ENCODE measurements at places on chromosomes 16 and 17. TPM values are rescaled to one million over a fixed set of nuclear protein-coding genes. Genes with fewer than 3 reads are reported as not detected.

GRCh38 chr16:30457256-30457655, 11.6 kb upstream of the SEPHS2 start:
- no peak for DNase-seq

DNA sequence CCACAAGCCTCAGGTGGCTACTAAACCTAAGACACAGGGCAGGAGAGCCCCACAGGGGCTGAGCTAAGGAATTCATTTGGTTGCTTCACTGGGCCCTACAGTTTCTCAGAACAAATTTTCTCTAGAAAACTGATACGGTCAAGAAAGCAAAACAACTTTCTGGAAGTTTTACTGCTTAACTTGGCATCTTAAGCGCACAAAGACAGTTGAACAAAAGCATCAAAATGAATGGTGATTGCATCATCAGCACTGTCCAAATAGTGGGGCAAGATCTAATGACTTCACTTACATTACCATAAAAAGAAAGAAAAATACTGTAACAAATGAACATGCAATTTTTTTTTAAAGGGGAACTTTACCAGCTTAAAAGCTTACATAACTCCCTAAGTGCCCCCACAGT, 47.6 kb downstream of the XPO6 start:
- no peak for DNase-seq

DNA sequence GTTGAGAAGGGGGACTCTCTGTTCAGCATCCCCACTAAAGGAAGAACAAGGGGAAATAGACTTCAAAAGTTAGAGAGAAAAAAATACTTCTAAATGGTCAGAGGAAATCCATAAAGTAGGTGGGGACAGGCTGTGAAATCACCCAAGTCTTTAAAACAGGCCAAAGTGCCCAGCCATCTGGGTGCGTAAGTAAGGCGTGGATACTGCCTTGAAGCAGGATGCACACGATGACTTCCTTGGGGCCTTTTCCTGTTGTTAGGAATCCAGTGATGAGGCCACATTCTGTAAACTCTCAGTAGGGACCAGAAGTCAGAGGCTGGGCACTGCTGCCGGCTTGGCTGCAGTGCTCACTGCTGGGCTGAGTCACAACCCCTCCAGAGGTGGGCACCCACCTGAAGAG, 9.2 kb downstream of the AXIN2 start:
- DNase-seq: no peak

- no peak for DNase-seq
Observed at GRCh38 chr16:49993579-49993978, 31.4 kb upstream of the CNEP1R1 start.

DNA sequence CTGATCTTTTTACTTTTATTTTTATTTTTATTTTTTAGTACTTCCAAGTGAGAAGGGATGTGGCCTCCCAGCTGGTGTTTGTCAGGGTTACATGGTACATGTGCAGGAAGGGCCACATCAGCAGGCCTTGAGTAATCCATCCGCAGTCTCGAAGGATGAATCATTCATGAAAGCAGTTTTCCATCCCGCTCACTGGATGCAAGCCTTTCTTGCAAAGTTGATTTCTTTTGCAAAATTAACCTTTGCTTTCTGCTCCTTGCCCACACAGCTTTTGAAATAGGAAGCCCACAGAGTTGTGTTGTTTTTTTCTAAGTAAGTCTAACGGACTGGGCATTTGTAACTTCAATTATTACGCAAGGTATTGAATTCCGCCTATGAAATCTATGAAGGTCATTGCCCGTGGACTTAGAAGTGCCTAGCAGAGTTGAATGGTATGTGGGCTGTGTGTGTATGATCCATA, 157.4 kb downstream of the PRKCA start:
- DNase-seq: peak; percentile 85

DNA sequence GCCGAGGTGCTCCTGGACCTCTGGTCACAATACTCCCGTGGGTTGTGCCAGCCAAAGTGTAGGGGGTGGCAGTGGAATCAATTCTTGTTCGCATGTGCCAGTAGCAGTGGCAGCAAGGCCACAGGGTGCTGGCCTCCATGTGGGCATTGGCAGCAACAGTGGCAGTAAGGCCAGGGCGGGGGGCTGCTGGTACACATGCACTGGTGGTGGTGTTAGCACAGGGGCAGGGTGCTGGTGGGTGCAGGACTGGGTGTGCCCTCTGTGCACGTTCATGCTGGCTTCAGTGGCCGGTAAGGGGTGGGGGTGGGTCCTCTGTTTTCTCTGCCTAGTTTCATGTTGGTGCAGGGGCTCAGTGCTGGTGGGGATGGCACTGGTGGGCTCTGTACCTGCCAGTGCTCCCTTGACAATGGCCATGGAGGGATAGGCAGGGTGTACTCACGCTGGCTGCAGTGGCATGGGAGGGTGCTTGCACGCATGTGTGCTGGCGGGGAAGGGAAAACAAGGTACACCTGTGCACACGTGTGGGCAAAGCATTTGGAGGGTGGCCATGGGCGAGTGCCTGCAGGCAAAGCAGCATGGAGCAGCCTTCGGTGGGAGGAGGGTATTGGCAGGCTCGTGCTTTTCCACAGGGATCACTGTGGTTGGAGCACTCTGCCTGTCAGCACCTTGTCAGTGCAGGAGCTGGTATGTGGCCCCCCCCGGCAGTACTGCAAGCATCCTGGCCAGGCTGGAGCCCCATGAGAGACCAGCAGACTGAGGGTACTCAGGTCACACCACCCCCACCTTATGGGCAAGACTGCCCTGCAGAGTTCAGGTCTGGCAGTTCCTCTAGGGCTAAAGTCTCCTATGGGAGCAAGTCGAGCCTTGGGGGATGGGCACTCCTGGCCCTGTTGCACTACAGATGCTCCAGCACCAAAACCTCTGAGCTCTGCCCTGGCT, 35.8 kb downstream of the NF1 start:
- DNase-seq: no peak

The TAC4 gene
- total RNA-seq: not detected

The P2RX1 gene
- total RNA-seq: not detected

DNA sequence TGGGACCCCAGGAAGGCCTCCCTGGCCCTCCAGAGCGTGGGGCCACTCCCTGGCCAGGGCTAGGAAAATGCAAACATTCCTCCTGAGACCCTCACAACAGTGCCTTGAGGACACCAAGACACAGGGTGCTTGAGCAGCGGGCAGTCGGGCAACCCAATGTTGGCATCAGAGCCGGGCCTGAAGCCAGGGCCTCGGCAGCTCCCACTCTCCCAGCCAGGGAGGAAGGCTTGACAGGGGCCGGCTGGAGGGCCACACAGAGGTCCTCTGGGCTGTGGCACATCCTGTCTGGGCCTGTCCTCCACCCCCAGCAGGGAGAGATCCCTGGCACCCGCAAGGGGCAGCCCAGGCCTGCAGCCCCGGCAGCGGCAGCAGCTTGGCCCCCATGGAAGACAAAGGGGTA, 12.3 kb upstream of the KRT17 start:
- DNase-seq: no peak

DNA sequence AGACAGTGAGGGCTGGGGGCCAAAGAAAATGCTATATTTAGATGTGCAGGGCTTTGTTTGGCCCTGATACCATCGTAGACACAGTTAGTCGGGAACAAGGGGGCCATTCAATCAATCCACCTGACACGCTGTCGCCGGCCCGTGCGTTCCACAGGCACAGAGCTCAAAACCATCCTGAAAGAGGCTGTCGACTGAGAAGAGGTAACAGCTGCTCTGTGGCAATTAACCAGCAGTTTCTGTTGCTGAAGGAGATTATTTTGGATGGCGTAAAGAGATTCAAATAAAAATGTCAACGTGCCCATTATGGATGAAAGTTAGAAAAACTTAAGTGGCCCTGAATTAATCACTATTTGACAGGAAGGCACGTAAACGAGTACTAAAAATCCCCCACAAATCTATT, 276.2 kb upstream of the IRX5 start:
- DNase-seq: no peak

The HIC1 gene
- total RNA-seq: 1.4 TPM

DNA sequence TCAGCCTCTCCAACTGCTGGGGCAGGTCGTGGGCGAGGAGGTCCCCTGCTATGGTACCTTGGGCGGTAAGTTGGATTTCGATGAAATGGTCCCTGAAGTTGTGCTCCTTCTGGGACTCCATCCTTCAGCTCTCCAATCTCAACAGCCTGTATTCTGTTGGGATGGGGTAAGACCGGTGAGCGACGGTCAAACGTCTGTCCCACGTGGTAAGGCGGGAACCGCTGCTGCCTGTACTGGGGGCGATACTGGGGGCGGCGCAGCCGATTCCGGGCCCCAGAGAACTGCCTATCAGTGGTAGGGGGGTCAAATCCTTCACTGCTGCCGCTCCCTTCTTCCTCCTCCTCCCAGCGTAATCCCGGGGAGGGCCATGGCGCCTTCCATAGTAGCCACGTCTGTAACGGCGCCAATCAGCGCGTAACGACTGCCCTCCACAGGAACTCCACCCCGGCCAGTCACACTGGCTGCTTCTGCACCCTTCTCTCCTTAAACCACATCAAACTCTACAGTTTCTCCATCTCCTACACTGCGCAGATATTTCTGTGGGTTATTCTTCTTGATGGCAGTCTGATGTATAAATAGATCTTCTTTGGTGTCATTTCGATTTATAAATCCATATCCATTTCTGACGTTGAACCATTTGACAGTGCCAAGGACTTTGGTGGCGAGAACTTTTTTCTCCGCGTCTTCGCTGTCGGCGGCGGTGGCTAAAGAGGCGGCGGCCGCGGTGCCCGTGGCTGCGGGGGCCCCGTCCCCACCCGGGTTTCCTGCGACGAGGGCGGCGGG, 41.1 kb downstream of the AHSP start:
- no peak for DNase-seq

DNA sequence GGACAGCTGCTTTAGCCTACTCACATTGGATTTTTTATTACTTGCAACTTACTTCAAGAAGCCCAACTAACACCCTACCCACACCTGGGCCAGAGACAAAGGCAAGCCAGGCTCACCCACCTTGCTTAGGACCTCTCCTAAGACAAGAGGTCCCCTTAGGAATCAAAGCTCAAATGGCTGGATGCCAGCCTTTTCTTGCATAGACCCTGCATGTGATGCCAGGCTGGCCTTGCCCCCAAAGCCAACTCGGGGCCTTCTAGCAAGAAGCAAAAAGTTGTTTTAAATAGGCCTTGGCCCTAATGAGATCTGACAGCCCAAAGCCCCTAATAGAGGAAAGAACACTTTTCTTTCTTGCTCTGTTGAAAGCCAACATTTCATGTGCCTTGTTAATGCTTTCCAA, 20.7 kb downstream of the GPRC5B start:
- DNase-seq: no peak

The SLC35G6 gene
- total RNA-seq: not detected

- DNase-seq: no peak
Observed at GRCh38 chr16:23862556-23862955, 26.8 kb downstream of the PRKCB start.

DNA sequence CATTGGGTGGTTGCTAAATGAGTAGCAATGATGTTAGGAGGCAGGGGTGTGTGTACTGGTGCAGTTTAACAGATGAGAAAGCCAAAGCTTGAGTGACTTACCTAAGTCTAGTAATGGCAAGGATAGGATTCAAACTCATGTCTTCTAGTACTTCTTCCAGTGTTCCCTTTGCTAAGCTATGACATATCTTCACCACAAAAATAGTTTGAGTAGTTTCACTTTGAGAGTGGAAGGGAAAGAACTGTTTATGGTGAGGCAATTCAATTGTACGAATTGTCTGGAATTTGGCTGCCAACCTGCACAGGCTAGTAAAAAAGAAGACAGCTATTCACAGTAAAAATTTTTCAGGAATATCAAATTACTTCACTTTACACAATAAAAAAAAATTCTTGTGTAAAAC, 138.0 kb downstream of the NLK start:
- DNase-seq: no peak

DNA sequence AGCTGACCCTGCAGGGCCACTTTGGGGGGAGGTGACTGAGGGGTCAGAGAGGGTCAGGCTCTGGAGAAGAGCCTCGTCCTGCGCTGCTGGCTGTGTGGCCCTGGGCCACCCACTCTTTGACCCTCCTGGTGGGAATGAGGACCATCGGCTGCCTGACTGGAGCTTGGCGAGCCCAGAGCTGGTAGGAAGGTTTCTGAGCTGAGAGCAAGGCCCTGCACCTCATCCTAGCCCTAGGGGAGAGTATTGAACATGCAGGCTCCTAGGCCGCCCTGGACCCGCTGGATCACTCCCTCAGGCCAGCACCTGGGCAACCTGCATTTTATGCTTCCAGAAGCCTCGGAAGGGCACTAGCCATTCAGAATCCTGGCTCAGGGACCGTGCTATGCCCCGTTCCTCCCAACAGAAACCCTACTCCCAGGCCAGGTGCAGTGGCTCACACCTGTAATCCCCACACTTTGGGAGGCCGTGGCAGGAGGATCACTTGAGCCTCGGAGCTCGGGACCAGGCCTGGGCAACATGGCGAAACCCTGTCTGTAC, 14.5 kb downstream of the MAP2K3 start:
- DNase-seq: no peak

The ENPP7 gene
- total RNA-seq: not detected

DNA sequence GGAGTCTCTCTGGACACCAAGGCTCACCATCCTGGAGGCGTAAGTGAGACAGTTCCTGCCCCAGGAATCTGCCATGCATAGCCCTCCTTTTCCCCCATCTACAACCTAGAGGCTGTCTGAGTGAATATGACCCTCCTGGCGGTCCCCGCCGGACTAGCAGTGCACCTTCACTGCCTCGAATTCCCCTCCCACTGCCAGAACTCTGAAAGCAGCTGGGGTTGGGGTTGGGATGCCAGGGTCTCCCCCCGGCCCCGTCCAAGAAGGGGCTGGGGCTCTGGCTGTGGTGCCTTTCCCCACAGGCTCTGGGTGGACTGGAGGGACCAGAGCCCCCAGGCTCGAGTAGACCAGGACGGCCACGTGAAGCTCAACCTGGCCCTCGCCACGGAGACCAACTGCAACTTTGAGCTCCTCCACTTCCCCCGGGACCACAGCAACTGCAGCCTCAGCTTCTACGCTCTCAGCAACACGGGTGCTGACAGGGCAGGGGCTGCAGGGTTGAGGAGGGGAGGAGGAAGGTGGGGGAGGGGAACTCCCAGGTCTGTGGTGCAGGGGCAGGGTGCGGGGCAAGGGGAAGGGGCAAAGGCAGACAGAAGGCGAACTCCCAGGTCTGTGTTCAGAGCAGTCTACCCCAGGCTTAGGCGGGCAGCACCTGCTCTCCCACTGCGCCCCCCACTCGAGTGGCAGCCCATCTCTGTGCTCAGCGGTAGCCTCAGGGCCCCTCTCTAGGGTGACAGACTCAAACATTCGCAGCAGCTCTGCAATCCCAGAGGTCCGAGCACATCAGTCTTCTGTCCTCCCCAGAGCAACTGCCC, 1.2 kb downstream of the ZACN start:
- no peak for DNase-seq

The CD300H gene
- not detected for total RNA-seq

The KRT40 gene
- not detected for total RNA-seq

- no peak for DNase-seq
Observed at GRCh38 chr16:13727943-13728342, 192.0 kb upstream of the ERCC4 start.
